ENCODE measurements at places on chromosomes 16 and 17.

GRCh38 chr16:54886078-54886477, 44.6 kb upstream of the IRX5 start:
- no peak for DNase-seq

DNA sequence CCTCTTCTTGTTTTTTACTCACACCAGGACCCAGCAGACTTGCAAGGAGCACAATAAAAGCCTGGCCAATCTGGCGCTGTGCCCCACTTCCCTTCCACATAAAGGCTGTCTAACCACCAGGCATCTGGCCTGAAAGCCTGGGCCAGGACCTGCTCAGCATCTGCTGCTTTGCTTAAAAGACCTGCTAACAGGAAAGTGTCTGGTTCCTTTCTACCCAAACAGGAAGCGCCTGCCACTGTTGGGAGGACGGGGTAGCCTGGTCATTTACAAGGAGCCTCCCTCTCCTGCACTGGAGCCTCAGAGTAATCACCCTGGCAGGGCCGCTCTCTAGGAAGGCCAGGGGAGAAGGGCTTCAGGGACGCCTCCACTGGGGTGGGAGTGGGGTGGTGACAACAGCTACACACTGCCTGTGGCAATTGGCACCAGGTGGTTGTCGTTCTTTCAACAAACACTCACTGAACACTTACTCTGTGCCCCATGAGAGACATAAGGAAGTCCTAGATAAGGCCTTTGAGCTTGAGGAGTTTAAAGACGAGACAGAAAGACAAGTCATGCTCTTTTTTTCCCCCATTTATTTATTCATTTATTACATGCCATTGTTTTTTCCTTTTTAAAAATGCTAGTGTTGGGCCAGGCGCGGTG, 6.3 kb upstream of the MMP28 start:
- DNase-seq = peak; percentile 69

- DNase-seq = no peak
Observed at GRCh38 chr16:19245326-19245925, 40.1 kb upstream of the CLEC19A start.

GRCh38 chr16:88782454-88783390, 2.3 kb downstream of the PIEZO1 start:
- no peak for DNase-seq
